ENCODE measurements at places on chromosomes 7 and 10. TPM values are rescaled to one million over a fixed set of nuclear protein-coding genes. Genes with fewer than 3 reads are reported as not detected.

GRCh38 chr10:54266395-54266794 is 534.6 kb downstream of the PCDH15 start:
- DNase-seq, result no peak

GRCh38 chr10:72904806-72905205 is 11.3 kb downstream of the OIT3 start:
- DNase-seq, result no peak

The TUBGCP2 gene
- 19.6 TPM for polyA plus RNA-seq

GRCh38 chr10:132595854-132596253 is 58.3 kb downstream of the INPP5A start:
- DNase-seq, result no peak

The CALN1 gene
- not detected for polyA plus RNA-seq

The PPP1R3A gene
- polyA plus RNA-seq, result not detected

GRCh38 chr10:11302181-11302580 is 284.5 kb downstream of the CELF2 start:
- no peak for DNase-seq

DNA sequence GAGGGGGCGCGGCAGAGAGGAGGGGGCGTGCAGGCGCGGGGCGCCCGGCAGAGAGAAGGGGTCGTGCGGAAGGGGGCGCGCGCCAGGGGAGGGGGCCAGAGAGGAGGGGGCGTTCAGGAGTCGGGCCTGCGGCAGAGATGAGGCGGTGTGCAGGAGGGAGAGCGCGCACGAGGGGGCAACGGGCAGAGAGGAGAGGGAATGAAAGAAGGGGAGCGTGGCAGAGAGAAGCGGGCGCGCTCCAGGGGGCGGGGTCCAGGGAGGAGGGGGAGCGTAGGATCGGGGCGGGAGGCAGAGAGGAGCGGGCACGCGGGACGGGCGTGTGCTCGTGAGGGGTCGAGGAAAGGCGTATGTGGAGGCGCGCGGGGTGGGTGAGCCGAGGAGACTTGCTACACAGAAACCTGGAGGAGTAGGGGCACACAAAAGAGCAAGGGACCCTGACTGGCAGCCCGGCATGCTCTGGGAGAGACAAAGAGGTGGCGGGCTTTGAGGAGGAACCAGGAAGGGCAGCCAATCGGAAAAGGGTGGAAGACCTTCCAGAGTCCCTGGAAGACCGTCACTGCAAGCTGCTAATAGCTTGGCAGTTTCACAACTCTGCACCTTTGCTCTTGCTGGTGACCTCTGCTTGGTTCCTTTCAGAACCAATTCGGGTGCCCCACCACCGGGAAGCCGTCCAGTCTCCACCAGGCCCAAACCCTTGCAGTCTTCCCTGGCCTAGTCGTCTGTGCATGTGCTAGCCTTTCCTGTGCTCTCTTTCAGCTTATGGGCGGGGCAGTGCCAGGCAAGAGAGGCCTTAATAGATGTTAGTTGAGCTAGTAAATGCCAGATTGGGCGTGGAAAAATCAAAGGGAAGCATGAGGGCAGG is 639 bp downstream of the DYDC2 start:
- DNase-seq, result no peak

The ZNF485 gene
- 6.9 TPM for polyA plus RNA-seq

DNA sequence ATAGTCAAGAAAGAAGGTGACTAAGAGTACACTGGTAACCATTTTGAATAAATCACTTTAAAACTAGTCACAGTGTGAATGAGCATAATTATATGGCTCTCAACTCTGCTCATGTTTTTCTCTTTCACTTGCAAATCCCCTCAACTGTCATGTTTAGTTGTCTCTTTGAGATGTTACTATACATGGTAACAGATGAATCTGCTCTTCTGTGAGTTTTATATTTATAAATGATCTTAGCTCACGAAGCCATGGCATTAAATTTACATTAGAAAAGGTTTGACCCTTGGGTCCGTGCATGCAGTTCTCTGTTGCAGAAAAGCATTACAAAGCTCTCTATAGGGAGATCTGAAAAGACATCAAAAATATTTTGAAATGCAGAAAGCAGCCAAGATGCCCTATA is 33.0 kb upstream of the LRRTM3 start:
- DNase-seq, result no peak

GRCh38 chr7:130150587-130150986 is 54.6 kb downstream of the TMEM209 start:
- DNase-seq, result peak; percentile 64

The TRIL gene
- polyA plus RNA-seq, result not detected

DNA sequence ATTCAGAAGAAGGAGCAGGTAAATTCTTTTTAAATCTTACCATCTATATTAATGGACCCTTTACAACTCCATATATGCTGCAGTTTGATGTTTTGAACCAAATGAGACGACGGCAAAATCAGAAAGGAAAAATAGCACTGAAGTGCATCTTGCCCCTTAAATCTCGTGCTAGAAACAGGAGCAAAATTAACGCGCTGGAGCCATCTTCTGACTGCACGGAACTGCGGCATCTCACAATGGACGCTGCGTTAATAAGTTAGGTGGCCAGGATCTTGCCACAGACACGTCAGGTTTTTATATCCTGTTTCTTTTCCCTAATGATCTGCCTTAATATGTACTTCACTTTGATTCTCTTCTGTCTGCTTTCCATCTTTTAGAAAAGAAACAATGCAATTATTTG is 354.5 kb downstream of the TFEC start:
- DNase-seq, result no peak

GRCh38 chr10:34702093-34702937 is 112.8 kb downstream of the PARD3 start:
- DNase-seq, result no peak

The PIP gene
- not detected for polyA plus RNA-seq

DNA sequence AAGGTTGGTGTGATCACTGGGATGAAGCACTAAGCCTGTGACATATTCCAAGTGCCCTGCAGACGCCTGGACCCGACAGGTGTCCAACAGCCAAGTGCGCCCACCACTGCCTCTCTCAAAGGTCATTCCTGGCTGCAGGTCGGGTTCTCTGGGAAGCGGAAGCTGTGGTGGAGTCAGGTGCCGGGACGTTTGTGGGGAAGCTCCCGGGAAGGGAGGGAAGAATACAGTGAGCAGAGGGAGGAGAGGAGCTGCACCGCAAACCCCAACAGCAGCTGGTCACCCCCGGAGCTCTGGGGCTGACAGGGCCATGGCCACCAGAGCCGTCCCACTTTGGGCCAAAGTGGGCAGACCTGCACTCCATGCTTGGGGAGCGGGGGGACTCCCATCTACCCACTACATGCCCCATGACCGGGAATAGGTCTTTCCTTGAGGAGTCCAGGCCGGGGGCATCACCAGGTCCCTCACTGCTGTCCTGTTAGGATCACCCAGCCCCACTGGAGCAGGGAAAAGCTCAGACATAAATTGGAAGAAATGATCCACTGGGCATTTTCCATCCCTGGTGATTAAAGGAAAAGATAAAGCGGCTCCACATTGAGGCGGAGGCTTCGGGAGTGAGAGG is 84.5 kb upstream of the PPP2R2D start:
- no peak for DNase-seq

DNA sequence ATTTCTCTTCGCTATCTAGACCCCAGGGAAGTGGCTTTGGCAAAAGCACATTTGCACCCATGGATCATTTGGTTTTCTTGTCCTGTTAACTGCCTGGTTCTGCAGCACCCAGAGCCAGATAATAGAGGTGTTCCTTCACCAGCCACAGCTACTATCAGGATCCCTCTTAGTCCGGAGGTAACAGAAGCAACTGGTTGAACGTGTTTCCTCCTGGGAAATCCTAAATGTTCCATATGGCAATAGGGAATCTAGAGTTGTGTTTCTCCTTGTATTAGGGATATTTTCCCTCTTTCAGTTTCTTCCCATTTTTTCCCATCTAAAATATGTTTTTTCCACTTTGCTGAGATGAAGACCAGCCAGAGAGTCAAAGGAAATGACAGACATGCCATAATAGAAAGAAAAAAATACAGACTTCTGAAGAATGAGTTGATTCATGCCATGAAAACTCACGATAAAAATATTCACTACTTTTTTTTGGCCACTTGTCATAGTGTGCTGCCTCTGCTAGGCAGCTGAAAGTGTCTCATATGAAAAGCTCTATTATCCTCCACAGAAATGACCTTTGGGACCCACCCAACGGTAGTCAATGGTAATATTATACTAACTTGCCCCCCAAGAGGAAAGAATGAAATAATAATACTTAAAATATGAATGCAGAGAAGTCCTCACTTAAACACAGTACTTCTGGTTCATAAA is 472.8 kb downstream of the KCNMA1 start:
- DNase-seq, result no peak

DNA sequence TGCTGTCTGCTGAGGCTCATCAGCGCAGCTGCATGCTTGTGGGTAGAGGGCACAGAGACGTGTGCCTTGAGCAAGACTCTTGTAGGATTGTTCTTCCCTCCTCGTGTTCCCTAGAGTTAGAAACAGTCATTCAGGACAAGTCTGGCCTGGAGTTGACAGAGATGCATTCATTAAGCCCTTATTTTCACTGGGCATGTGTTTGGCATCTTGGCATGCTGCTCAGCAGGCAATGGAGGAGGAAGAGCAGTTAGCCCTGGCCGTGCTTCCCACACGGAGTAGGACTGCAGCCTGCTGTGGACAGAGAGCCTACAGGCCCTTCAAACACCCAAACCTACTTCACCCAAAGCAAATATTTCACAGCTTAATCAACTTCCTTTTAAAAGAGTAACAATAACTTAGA is 73.0 kb upstream of the GJD4 start:
- no peak for DNase-seq

The VWDE gene
- polyA plus RNA-seq, result not detected

DNA sequence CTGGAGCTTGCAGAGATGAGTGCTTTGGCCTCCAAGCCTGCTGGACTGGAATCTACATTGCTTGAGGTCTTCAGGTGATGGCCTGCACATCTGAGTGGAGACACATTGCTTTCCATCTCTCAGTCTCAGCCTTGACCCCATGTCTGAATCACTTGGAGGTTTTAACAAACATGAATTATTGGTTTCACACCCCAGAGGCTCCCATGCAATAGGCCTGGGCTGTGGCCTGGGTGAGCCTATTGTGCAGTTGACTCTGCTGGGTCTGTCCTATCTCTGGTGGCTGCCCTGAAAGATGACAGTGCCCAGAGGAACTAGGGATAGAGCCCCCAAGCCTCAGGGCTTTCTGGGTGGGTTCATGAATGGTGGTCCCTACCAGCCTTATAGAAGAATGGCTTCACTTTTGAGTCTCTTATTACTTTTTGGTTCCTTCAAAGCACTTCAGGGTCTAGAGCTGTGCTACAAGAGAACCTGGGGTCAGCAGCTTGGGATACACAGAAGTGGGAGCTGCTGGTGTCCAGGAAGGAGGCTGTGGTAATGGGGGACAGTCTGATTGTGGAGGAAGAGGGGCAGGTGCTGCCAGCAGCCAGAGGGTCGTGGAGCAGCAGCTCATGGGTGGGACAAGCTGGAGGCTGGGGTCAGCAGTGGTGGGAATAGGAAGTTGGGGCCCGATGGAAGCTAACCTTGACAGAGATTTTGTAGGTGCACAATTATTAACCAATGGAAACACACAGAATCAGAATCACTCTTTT is 5.5 kb downstream of the RAMP3 start:
- DNase-seq, result no peak

The MPP7 gene
- polyA plus RNA-seq, result 4.7 TPM

DNA sequence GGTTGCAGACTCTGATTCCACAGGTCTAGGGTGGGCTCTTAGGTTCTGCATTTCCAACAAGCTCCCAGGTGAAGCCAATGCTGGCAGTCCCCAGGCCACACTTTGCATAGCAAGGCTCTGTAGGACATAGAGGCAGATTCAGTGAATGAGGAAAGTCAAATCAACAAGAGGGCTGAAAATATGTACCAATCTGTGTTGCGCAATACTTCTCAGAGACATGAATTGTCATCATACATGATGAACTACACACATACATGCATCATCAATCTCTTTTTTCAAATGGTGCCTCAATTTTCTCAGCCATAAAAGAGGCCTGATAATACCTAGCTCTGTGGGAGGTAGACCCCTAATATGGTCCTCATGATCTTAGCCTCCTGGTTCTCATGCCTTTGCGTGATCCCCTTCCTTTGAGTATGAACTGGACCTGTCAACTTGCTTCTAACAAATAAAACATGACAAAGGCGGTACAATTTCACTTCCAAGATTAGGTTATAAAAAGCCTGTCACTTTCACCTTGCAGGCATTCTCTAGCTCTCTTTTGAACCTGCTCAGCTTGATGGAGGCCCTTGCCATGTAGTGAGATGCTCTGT is 49.0 kb downstream of the PIK3CG start:
- no peak for DNase-seq

DNA sequence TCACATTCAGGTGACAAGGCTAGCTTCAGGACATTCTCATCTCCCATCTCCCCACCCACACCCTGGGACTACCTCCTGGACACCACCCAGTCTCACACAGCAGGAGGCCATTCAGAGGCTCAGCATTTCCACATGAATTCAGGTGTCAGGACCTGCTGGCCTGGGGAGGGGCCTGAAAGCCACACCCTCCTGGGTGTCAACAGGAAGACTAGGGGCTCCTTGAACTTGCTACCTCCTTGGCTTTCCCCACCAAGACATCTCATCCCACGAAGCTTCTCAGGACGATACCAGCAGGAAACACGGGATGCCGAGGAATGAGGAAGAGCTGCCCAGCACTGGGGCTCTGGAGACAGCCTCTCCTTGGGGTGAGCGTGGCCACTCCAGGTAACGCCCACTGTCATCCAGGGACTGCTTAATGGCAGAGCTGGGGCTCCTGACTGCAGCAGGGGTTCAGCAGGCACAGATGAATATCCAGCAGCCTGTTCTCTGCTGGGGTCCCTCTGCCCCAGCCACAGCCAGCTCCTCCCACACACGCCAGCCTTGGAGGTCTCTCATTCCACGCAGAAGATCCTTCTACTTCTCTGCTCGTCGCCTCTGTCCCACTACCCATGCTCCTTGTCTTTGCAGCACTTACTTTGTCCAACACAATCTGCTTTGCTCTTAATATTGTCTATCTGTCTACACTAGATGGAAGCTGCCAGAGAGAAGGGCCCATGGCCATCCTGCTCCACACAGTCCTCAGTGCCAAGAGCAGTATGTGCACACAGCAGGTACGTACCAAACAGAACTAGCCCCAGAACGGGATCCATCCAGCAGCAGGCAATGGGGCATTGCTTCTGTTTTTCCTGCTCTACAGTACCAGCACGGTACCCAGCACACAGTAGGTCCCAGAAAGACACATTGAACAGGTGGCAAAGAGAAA is 88.7 kb downstream of the FAM53B start:
- DNase-seq, result no peak

GRCh38 chr7:79461660-79462059 is 8.2 kb upstream of the MAGI2 start:
- DNase-seq, result no peak

DNA sequence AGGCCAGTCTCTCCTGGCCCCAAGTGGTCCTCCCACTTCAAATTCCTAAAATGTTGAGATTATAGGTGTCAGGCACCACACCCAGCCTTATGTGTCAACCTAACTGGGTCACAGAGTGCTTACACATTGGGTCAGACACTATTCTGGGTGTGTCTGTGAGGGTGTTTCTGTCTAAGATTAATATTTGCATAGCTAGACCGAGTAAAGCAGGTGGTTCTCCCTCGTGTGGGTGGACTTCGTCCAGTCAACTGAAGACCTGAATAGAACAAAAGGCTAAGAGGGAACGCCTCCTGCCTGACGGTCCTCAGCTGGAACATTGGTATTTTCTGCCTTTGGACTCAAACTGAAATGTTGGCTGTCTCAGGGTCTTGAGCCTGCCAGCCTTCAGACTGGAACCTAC is 11.5 kb downstream of the PPIF start:
- DNase-seq, result no peak
